ENCODE measurements at places on chromosomes 4 and X. TPM values are rescaled to one million over a fixed set of nuclear protein-coding genes. Genes with fewer than 3 reads are reported as not detected.

- DNase-seq: no peak
Measured at GRCh38 chrX:67612231-67612630, 68.4 kb downstream of the AR start.

- no peak for DNase-seq
Measured at GRCh38 chr4:89212666-89213381, 94.8 kb downstream of the GPRIN3 start.

DNA sequence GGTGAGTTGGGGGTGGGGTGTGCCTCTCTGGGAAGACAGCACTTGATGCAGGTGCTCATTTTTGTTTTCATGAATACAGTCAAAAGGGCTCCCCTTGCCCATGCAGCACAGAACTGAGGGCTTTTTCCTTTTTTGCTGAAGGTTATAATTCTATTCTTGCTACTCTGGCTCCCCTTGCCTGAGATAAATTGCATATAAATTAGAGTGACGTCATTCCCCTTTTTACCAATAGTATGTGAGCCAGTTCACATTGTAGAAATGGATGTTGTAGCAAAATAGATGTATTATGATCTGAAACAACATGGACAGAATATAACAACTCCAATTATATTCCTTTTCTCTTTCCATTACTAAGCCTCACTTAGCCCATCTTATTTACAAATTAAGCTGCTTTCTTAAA, 28.4 kb downstream of the CXorf58 start:
- no peak for DNase-seq

GRCh38 chr4:126539771-126540170, 1093.0 kb upstream of the INTU start:
- DNase-seq: no peak

- DNase-seq: peak; percentile 63
Measured at GRCh38 chrX:118346258-118347094, 570 bp downstream of the WDR44 start.

GRCh38 chrX:68710870-68711576, 63.6 kb downstream of the STARD8 start:
- peak; percentile 39 for DNase-seq

DNA sequence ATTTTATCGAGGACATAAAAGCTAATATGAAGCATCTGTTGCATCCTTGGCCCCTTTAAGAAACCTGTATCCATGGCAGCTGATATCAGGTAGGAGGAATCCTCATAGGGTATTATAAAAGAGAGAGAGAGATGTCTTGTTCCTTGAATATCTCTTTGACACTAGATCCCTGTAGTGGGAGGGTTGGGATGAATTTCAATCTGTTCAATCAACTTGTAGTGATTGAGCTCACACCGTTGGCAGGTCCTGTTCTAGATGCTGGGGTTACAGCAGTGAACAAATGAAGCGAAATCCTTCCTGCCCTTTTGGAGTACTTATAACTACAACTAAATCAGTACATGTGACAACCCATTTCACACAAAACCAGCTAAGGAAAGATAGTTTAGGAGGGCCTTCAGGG, 35.3 kb upstream of the GATB start:
- no peak for DNase-seq

DNA sequence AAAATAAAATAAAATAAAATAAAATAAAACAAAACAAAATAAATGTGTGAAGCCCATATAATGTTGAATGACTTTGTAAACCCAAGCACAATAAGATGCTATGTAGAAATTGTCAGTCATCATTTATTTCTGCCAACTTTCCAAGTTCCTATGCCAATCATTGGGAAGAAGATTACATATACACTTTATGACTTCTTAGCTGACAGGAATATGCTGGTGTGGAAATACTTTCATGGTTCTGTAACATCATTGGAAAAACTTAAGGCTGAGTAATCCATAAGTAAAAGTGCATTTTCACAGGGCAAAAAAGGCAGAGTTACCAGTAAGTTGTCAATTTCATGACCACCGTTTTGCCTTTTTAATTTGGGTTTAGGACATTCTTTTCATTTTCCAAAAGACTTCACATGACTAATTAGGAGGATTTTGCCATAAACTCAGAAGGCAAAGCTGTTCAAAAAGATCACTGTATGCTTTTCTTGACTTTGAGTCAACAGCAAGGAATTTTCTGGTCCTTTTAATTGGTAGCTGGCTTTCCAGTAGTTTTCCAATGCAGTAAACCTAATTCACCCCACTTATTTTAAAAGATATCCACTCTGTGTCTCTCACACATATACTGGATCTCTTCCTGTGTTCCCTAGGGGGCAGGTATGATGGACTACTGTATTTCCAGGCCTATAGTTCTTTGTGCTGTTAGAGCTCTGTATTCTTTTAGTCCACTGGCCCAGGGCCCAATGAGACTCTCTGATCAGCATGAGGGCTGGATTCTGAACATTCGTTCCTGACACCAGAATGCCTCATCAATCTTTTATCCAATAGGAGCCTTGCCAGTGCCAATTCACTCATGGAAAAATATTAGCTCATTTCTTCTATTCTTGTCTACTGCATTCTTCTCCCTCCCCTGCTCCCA, 26.2 kb upstream of the SCRG1 start:
- no peak for DNase-seq

DNA sequence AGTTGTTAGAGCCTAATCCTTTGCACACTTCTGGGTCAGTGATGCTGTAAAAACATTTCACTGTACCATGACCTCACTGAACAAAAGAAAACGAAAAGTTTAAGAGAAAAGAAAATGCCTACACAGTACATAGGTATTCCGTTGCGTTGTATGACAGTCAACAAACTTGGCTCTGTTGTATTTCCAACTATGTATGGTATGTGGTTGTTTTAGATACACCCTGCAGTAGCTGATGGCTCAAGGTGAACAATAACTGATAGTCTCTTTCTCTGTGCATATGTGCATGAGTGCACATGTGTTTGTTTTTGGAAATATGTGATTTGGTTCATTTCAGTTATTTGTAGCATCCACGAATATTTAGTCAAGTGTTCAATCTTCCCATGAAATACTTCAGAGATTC, 176.0 kb downstream of the BMPR1B start:
- DNase-seq: no peak

GRCh38 chr4:15694431-15694830, 8.4 kb upstream of the BST1 start:
- no peak for DNase-seq

DNA sequence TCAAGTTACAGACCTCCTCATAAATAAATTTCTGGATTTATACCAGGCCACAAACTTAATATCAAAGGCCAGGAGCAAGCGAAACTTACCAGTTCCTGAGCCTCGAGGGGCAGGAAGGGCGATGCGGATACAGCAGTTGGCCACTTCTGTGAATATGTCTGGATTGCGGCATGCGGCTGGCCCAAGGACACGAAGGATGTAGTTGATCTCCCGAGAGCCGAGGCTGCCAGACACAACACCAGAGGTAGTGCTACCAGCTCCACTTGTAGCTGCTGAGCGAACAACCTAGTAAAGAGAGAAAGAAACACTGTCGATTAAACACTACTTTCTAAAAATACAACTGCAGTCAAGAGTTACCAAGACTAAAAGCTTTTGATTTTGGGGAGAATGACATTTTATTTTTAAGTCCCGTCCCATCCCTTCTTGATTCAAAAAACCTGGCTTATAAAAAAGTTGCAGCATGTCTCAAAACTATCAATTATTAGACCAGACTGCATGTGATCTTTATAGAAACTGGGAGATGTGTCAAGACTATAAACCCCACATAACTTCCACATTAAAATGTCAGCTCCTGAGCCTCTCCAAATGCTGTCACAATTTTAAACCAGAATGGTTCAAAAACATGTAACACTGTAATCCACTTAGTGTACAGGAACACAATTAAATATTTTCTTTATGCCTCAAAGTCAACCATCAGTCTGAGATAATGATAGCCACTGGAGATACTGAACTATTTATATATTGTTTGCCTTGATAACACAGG, 105.6 kb downstream of the HUWE1 start:
- no peak for DNase-seq

DNA sequence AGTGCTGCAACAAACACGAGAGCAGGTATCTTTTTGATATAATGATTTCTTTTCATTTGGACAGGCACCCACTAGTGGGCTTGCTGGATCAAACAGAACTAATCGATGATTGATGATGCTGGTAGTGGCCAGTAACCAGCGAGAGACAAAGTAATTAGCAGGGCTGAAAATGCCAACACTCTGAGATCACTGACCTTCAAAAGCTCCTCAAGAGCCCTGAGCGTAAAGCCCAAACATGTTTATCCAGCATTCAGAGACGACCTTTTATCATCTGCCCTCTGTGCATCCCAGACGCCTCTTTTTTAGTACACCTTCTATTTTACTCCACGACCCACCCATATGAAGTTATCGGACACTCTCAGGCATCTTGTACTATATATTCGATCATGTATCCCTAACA, 186.2 kb downstream of the PRDM5 start:
- no peak for DNase-seq

- peak; percentile 71 for DNase-seq
Measured at GRCh38 chr4:81472281-81473182, 825 bp upstream of the RASGEF1B start.

DNA sequence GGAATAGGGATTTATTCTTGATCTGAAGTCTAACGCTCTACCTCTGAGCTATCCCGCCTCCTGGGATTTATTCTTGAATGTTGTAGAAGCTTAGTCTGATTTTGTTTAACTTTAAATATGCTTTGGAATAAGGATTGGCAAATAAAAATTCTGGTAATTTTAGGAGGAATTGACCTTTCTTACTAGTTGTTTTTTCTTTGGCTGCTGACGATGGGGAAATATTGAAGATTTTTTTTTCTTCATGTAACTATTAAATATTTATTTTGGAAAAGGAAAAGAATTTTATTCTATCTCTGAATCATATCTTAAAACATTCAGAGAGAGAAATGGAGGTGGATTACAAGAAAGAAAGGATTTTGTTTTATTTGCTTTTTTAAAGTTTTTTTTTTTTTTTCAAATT, 122.9 kb downstream of the PDLIM5 start:
- no peak for DNase-seq

Gene ZFX
- polyA plus RNA-seq: 17.4 TPM

Gene KLF8
- 4.2 TPM for polyA plus RNA-seq

Gene ARMCX5
- polyA plus RNA-seq: 7.5 TPM

Gene GNRHR
- 0.24 TPM for polyA plus RNA-seq

Gene ZBTB49
- 4.0 TPM for polyA plus RNA-seq

Gene SLC2A9
- polyA plus RNA-seq: 3.9 TPM

Gene TCEAL6
- 0.14 TPM for polyA plus RNA-seq

All from muscle of leg (tissue), 16 donors.